ENCODE measurements at places on chromosomes 6 and 20.
A peak's percentile ranks its signal among the peaks of the same experiment; 100 is the strongest.

DNA sequence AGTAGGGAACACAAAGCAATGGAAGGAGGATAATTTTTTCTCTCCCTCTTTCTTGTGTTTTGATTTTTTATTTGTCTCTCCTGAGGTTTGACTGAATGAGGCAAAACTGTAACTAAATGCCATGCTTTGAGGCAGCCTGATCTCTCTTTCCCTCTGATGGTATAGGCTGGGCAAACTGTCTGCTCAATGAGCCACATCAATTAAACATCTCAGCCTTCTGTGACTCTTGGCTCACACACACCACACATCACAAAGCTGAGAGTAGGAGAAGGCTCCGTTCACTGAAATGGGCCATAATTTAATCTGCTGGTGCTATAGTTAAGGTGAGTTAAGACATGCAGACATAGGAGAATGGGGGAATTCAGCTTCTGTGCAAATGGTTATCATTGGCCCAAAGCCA, 28.1 kb upstream of the SCGN start:
- no peak for DNase-seq

DNA sequence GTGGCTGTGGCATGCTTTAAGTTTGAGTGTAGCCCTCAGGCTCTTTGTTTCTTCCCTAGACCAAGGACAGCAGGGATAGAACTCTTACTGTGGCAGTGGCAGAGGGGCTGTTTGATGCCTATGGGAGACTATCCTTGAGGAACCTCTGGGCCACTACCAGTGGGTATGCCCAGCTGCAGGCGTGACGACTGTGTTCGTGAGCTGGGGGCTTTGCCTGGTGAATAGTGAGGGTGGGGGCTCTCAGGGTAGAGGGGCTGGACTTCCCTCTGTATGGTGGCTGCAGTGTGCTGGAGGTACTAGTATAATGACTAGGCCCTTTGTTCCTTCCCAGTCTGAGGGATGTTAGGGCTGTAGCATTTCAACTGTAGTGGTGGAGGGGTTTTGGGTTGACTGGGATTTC, 1242.0 kb downstream of the KHDRBS2 start:
- no peak for DNase-seq

DNA sequence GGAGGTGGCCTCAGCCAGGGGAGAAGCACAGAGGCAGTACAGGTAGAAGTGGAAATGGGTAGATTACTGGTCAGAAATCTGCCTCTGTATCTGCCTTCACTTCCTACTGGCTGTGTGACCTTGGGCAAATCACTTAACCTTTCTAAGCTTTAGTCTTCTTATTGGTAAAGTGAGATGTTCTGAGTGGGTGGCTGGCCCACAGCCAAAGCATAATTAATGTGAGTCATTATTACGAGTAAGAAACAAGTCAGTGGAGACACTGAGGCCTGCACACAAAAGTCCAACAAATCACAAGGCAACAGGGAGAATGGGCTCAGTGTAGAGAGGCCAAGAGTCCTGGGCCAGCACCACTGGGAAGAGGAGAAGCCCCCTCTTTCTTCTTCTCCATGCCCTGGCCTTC, 39.1 kb downstream of the NRN1 start:
- DNase-seq = peak; percentile 20

- no peak for DNase-seq
Observed at GRCh38 chr20:50354721-50355589, 155.2 kb upstream of the PTPN1 start.

DNA sequence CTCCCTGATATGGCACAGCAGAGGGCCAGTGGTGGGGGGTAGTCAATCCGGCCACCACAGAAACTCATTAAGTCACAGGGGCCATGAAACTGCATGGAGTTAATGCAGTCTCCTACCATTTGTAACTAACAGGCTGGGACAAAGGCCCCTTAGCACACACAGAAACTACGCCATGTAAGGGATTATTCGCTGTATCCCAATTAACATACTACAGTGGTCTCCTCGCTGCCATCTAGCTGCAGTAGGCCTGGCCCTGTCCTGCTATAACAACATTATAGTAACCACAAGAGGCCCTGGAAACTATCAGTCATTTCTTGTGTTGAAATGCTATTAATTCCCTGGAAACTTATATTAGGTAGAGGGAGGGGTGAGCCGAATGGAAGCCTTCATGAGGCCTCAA, 72.3 kb upstream of the CCN2 start:
- no peak for DNase-seq

DNA sequence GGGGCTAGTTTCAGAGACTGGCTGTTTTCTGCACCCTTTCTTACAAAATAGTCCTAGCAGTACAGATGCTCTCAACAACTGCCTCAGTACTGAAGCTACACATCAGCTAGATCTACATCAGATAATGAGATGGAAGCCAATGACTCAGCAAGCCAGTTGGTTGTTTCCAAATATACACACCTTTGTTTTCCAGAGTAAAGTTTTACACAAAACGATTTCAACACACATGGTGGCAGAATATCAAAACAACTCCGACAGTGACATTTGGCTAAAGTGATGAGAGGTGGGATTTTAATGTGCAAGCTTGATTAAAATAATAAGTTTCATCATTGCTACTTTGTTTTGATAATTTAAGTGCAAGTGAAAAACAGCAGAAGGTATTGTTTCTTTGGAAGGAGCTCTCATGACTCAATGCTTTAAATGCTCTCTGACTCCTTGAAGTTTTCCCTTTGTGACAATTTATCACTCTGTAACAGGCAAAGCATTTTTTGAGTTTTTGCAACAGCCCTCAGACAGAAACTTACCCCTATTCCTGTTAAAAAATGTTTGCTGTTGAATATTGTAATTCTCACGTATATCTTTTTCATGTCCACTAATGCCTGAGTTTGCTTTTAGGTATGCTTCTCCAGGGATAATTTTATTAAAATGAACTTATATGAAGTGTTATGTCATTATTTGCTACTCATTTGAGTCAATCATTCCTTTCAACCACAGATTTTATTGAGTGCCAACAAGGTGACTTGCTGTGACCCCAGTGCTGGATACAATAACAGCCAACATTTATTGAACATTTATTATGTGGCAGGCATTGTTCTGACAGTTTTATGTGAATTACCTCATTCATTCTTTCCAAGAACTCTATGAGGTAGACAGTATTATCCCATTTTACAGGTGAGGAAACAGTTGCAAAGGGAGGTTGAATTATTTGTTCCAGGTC, 882.0 kb downstream of the TFAP2A start:
- DNase-seq = peak; percentile 64

DNA sequence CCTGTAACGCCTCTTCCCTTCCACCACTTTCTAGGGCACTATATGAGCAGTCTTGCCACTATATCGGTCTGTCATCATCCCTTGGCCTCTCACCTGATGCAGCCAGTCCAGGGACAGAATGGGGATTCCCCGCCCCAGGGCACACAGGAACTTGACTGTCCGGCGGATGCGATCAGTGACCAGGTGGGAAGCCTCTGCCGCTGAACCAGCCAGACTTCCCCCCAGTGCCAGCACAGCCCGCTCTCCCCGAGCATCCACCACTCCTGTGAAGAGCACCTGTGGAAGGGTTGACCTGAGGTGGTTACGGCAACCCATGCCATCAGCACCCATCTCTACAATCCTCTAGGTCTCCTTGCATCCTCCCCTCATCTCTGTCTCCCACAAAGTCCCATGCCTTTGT, 12.2 kb upstream of the NRM start:
- DNase-seq = no peak

GRCh38 chr6:120875900-120876299, 458.4 kb downstream of the TBC1D32 start:
- no peak for DNase-seq

DNA sequence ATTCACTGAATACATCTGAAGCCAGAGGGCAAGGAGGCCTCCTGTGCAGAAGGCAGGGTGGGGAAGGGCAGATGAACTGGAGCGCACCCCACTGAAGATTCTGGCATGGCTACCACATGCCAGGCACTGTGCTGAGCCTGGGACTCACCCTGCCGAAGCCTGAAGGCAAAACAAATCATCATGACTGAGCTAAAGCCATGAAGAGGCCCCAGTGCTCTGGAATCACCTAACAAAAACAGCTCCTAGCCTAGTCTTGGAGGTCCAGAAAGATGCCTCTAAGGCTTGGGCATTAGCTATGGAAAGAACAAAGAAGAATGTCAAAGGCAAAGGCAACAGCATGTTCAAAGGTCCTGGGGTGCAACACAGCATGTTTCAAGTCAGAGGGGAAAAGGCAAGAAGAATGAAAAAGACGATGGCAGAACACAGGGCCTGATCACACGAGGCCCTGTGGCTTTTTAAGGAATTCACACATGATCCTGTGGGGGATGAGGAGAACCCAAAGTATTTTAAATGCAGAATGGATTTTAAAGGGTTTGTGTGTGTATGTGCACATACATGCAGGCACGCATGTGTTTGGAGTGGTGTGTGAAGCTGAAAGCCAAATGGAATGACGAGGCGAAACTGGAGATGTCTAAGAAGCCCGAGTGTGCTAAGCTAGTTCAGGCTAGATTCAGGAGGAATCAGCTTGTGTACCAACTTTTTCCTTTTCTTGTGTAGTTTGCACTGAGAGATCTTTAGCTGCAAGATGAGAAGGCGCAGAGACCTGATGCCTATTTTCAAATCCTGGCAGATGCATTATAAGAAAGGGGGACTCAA, 261.4 kb downstream of the ZNF217 start:
- no peak for DNase-seq

DNA sequence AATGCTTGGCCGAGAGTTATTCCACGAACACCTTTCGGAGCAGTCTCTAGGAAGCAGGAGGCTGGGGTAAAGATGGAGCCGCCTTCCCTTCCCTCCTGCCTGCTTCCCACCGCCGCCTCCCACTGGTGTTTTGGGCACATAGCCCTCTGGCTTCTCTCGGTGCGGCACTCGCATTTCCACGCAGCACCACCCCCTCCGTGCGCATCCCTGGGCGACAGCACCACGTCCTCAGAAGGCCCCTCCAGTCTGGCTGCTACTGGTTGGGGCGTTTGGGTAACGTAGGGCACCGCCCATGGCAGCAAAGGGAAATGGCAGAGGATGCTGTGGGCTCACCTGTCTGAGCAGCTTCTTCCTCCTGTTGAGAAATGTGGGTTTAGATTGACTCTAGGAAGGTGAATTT, 2.4 kb downstream of the COL20A1 start:
- no peak for DNase-seq

GRCh38 chr6:130937942-130938604, 110.9 kb downstream of the SMLR1 start:
- no peak for DNase-seq

GRCh38 chr6:7159790-7160525, 52.2 kb downstream of the RREB1 start:
- no peak for DNase-seq

DNA sequence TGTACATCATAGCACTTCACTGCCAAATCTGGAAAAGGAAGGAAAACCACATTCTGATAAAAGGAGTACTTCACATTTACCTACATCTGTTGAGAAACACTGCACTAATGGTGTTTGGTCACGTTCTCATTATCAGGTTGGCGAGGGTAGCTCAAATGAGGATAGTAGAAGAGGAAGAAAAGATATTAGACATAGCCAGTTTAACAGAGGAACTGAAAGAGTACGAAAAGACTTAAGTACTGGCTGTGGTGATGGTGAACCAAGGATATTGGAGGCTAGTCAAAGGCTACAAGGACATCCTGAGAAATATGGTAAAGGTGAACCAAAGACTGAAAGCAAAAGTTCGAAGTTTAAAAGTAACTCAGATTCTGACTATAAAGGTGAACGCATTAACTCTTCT, 32.0 kb upstream of the GJA10 start:
- no peak for DNase-seq

- peak; percentile 79 for DNase-seq
Observed at GRCh38 chr6:80548532-80548931, 442.1 kb downstream of the BCKDHB start.

- DNase-seq = no peak
Observed at GRCh38 chr6:47490676-47491075, 13.1 kb downstream of the CD2AP start.

GRCh38 chr6:53139841-53140413, 8.7 kb downstream of the GCM1 start:
- no peak for DNase-seq

- peak; percentile 92 for DNase-seq
Observed at GRCh38 chr6:137808191-137808590, 58.9 kb upstream of the TNFAIP3 start.

- no peak for DNase-seq
Observed at GRCh38 chr6:157094038-157094437, 229.3 kb downstream of the TMEM242 start.

DNA sequence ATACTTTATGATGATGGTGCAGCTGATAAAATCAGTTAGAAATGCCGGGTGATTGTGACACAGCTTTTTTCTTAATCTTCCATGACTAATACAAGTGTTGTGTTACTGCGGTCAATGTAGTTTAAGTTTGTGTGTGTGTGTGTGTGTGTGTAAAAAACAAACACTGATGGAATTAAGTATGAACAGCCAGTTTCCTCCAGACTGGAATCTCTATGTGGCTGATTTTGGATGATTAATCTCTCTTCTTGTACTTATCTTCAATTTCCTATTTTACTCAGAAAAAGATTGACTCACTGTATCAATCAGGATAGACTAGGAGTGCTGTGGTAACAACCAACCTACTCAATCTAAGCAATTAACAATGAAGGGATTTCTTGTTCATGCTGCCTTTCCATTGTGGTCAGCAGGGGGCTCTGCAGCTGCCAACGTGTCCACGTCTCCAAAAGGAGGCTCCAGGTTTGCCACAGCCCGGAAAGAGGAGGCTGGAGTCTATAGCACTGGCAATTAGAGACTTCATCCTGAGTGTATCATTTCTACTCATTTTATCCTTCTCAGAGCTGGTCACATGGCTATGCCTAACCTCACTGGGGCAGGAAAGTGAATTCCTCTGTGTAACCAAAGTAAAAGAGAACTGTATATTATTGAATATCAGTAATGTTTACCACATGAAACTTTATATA, 107.7 kb downstream of the CD109 start:
- peak; percentile 84 for DNase-seq

DNA sequence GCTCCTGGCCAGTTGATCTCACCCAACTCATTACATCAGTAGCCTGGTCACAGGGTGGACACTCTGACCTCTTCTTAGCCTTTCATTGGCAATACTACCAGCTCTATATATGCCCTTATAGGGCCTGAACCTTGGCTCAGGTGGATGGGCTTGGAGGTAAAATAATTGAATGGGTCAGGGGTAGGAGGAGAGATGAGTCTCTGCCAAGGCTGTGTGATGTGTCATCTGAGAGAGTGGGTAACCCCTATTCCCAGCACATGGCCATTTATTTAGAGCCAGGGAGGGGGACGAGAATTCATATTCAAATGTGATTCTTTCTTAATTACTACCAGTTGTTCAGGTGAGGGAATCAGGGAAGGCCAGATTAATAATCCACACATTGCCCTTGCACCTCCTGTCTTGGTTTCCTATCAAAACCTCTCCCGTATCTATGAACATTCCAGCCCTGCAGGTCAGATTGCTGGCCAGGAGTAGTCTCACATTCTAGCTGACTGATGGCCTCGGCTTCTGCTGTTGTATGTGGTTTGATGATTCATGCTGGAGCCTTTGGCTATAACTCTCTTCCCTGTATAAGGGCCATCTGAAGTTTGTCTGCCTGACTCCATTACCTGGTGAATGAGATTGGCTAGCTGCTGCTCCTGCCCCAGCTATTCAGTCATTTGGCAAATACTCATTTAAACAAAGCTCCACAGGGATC, 13.4 kb downstream of the C20orf173 start:
- peak; percentile 88 for DNase-seq

Data from epithelial cell of esophagus (primary cell).